ENCODE measurements at places on chromosomes 2 and 18.
A peak's percentile ranks its signal among the peaks of the same experiment; 100 is the strongest.

DNA sequence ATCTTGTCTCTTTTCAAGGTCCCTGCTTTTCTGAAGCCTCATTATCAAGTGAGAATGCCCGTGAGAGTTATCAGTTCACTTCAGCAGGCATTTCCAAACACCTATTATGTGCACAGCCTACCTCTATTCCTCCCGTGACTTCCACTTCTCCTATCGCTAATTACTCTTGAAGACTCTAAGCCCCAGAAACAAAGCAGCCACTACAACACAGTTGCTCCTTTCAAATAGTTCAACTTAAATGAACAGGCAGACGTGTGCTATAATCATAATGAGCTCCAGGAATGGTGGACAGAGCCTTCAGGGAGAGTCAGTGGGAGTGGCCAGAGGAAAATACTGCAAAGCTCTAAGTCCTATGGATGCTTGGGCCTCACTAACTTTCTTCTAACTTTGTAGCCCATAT, 159.0 kb downstream of the RDH14 start:
- H3K4me3 ChIP-seq: no peak overlapping the region
- H3K4me1 ChIP-seq: no peaks in the 10 kb centered on the region
- DNase-seq: no peak
- H3K27me3 ChIP-seq: no peaks in the 10 kb centered on the region
- no peak overlapping the region for H3K27ac ChIP-seq

GRCh38 chr2:98909317-98910211, 26.5 kb downstream of the CRACDL start:
- H3K27ac ChIP-seq: no peak overlapping the region
- no peaks in the 10 kb centered on the region for H3K27me3 ChIP-seq
- H3K4me1 ChIP-seq: peaks cover 32% of the 10 kb centered on the region
- H3K4me3 ChIP-seq: no peak overlapping the region

DNA sequence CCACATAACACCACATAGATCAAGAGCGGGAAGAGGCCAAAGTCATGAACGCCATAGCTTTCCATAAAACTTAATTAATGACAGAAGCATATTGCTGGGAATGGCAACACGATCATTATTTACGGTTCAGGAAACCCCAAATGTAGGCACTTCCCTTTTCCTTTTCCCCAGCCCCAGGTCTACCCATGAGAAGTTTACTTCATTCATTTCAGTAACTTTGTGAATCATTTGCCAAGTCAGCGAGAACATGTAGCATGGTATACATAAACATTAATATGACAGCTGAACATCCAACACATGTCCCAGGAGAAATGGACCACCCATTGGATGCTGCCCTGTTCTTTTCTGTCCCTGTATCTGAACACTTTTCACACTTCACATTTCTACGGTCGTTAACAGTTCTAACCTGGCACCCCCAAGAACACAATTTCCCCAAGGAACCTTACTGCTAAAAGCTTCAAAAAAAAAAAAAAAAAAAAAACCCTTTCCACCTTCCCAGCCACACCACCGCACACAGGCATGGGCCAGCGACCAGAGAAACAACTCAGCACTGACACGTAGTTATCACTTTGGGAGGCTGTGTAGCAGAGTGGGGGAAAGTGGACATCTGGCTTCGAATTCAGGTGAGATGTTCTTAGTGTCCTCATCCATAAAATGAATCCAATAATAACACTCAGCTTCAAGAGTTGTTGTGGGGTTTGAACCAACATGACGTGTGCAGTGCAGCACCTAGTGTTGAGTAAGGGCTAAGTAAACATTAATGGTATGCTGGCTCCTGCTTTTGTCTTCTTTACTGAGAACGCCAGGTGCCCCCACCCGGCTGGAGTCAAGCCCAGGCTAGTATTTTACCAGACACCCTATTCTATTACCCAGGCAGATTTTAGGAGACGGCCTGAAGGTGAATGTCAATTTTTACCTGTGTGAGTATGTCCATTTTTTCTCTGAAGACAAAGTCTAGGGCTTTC, 371.5 kb downstream of the LNPK start:
- no peak overlapping the region for H3K4me3 ChIP-seq
- no peaks in the 10 kb centered on the region for H3K36me3 ChIP-seq
- no peaks in the 10 kb centered on the region for H3K4me1 ChIP-seq
- no peak overlapping the region for H3K27ac ChIP-seq

DNA sequence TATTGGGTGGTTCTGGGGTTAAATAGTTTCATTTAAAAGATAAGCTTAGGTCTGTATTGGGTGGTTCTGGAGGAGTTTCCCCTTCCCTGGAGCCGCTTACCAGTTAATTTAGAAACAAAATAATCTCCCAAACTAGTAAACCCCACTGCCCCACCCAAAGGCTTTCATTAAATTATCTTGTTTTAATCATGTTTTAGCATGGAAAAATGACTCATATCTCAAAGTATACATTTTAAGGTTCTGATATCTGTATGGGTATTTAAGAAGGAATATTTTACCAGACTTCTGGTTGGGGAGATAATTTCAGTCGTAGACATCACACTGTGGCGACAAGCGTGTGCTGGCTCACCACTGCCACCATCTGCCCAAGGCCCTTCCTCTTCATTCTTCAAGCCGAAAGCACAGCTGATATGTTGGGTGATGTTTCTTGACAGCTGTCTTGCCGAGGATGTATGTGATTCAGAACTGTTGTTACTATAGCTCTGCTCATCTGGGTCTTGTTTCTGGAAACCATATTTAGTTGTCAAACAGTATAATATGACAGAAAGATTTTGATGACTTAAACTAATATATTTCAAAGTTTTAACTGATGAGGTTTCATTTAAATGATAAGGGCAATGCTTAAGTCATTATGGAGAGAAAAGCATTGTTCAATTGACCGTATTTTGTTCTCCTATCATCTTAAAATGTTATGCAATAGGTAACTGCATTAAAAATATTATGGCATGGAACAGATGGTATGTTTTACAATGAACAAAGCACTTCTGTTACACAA, 5.1 kb downstream of the FIGLA start:
- no peak overlapping the region for H3K27ac ChIP-seq
- no peak for DNase-seq
- H3K4me3 ChIP-seq: no peak overlapping the region
- H3K4me1 ChIP-seq: peaks cover 10% of the 10 kb centered on the region
- no peaks in the 10 kb centered on the region for H3K36me3 ChIP-seq

DNA sequence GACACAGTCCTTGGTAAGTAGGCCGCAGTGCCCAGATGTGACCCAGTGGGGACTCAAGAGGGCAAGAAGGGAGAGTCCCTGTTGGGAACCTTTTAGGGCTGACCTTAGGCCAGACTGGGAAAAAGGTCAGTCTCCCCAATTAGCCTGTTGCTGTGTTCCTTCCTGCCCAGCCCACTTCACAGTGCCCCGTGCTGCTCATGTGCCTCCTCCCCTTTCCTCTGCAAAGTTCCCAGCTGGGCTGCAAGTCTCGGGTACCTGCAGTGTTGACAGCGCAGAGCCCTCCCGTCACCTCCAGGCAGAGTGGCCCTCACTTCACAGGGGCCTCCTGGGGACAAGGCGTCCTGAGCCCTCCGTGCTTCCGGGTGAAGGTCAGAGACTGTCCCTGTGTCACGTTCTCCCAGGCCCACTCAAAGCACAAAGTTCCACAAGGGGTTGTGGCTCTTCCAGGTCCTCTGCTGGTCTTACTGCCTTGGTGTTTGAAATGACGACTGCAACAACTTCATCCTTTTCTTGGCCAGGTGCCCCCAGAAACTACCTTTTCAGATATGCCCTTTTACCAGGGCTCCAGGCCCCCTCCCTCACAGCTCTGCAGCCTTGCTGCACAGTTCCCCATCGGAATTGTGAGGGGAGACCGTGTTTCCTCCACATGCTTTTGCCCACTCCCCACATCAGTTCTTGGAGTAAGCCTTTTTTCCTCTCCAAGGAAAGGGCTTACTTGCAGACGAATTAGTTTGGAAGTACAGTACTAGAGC, 225.8 kb downstream of the ALPK2 start:
- peaks cover 15% of the 10 kb centered on the region for H3K4me1 ChIP-seq
- no peaks in the 10 kb centered on the region for H3K36me3 ChIP-seq
- H3K4me3 ChIP-seq: no peak overlapping the region
- H3K27me3 ChIP-seq: no peaks in the 10 kb centered on the region
- H3K27ac ChIP-seq: peak overlapping the region; percentile 17

GRCh38 chr2:124559236-124559635, 534.1 kb downstream of the CNTNAP5 start:
- H3K4me3 ChIP-seq: no peak overlapping the region
- H3K27ac ChIP-seq: no peak overlapping the region
- DNase-seq: no peak
- H3K36me3 ChIP-seq: no peaks in the 10 kb centered on the region
- no peaks in the 10 kb centered on the region for H3K4me1 ChIP-seq

GRCh38 chr2:238134393-238134785, 4.1 kb upstream of the KLHL30 start:
- H3K4me3 ChIP-seq: no peak overlapping the region
- no peaks in the 10 kb centered on the region for H3K27me3 ChIP-seq
- H3K36me3 ChIP-seq: no peaks in the 10 kb centered on the region
- DNase-seq: no peak

DNA sequence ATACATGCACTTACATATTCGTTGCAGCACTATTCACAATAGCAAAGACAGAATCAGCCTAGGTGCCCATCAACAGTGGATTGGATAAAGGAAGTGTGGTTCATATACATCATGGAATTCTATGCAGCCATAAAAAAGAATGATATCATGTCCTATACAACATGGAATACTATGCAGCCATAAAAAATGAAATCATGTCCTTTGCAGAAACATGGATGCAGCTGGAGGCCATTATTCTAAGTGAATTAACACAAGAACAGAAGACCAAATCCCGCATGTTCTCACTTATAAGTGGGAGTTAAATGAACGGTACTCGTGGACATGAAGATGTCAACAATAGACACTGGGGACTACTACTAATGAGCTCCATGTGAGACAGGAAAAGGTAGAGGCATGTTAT, 288.1 kb upstream of the TFPI start:
- H3K36me3 ChIP-seq: no peaks in the 10 kb centered on the region
- H3K4me3 ChIP-seq: no peak overlapping the region
- H3K27me3 ChIP-seq: no peaks in the 10 kb centered on the region
- no peak overlapping the region for H3K27ac ChIP-seq
- DNase-seq: no peak
- no peaks in the 10 kb centered on the region for H3K4me1 ChIP-seq

DNA sequence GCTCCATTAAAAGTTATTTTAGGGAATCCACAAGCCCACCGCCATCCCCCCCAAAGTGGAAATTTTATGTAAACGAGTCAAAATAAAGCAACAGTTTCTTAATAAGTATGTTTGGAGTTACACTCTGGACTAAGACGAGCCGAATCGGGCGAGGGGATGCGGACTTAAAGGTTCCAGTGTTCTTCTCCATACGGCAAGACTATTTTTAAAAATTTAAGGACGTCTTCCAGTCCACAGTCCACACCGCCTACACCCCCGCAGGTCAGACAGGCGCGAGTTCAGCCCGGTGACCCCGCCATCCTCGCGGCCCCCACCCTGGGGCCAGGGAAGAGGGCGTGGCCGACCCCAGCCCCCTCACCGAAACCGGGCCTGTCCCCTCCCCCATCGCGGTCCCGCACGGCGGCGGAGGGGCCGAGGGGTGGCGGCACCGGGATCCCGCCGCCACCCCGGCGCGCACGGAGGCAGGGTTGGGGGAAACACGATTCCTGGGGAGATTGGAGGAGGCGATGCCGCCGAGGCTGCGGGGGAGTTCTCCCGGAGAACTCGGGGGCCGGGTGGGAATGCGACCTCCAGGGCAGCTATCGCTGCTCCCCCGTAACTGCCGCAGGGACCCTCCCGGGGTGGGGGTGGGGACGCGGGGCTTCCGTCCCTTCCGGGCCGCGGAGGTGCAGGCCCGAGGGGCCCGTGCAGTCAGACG, 24.5 kb upstream of the SMAD7 start:
- peak overlapping the region; percentile 86 for H3K4me3 ChIP-seq
- H3K4me1 ChIP-seq: peaks cover 19% of the 10 kb centered on the region
- H3K27ac ChIP-seq: peak overlapping the region; percentile 90
- no peaks in the 10 kb centered on the region for H3K36me3 ChIP-seq

DNA sequence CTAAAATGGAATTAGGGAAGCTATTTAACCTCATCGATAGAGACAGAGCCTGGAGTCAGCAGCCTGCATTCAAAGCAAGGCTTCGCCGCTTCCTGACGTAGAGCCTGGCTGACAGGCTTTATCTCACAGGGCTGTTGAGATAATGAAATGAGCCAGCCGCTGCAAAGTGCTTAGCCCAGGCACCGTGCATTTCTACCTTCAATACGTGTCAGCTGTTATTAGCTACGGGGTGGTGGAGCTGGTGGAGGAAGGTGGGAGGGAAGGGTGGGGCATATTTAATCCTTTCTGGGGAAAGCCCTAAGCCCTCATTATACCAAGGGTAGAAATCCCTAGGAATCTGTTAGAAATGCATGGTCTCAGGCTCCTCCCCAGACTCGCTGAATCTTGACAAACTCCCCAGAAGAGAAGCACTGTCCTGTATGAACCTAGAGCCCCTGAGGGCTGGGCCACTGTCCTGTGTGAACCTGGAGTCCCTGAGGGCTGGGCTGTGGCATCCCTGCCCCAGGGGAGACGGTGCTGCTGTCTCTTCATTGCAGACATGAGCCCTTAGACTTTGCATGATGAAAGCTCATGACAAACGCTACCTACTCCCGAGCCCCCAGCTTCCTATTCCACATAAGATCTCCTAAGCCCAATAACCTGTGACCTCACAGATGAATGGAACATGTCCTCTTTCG, 72.4 kb downstream of the ALPK2 start:
- no peak overlapping the region for H3K27ac ChIP-seq
- H3K36me3 ChIP-seq: no peaks in the 10 kb centered on the region
- H3K27me3 ChIP-seq: no peaks in the 10 kb centered on the region

- peaks cover 19% of the 10 kb centered on the region for H3K4me1 ChIP-seq
- H3K4me3 ChIP-seq: no peak overlapping the region
- H3K27me3 ChIP-seq: no peaks in the 10 kb centered on the region
- H3K27ac ChIP-seq: peak overlapping the region; percentile 10
Measured at GRCh38 chr2:161077367-161078210, 82.6 kb upstream of the TANK start.
